Activated CD4-positive, alpha-beta T cell treated with anti-CD3 and anti-CD28 coated beads for 24 hours (primary cell): ENCODE measurements at places on chromosomes 7 and 10.

GRCh38 chr10:17607603-17608332, 9.4 kb downstream of the HACD1 start:
- no peak for DNase-seq

DNA sequence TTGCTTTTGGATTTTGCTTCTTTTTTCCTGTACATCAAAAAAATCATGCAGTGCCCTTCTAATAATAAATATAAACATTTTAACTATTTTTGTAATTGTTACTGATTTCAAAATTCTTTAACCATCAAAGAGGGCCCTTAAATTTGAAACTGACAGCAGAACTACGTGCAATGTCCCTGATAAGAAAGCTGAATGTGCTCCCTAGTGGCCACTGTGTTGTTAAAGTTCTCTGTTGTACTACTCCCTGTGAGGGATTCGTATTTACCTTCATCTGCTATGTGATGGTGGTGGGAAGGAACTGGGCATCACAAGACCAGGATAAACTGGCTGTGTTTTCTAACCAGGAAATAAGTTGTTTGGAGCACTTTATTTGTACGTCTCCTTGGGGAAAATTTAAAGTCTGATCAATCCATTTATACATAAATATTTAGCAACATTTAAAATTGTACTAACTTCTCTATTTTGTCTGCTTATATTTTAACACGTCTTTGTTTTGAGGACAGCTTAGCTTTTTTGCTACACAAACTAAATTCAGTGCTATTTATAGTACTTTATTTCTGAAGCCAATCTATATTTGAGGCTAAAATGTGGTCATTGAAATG, 322.4 kb downstream of the HGF start:
- DNase-seq: no peak

DNA sequence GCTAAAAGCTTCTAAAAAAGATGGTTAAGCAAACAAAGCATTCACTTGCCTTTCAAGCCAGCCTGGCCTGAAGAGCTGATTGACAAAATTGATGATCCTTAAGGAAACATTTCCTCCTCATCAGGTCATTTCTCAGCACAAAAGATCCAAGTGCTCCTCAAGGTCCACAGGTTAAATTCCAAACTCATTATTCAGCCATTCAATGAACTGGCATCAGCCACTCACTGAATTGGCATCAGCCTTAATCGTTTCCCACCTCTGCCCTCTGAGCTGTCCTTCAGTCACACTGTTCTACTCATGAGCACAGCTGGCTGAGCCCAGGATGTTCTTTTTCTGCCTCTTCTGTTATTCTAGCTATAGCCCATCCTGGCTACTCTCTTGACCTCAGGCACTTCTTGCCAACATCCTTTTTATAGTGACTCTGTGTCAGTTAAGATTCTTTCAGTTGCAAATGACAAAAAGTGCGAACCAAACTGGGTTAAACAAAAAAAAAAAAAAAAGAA, 147.5 kb downstream of the RAB11FIP2 start:
- DNase-seq: no peak

GRCh38 chr7:6691609-6692106, 15.1 kb downstream of the ZNF12 start:
- DNase-seq: no peak

GRCh38 chr7:128034825-128035224, 3.6 kb upstream of the LRRC4 start:
- DNase-seq: no peak

GRCh38 chr7:1085266-1085665, 2.6 kb upstream of the GPER1 start:
- no peak for DNase-seq

DNA sequence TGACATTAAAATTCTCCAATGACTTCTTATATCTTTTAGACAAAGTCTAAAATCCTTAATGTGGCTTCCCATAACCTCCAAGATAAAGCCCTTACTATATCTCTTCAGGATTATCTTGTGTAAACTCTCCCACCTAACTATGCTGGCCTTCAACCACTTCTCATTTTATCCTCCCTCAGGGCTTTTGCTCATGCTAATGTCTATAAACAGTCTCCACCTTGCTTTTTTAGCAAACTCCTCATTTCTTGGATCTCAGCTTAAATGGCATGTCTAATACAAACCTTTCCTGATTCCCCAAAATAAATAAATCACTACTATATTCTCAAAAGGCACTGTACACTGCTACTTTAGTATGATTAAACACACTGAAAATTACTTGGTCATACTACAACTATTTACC, 181.2 kb downstream of the LRRN3 start:
- no peak for DNase-seq

- no peak for DNase-seq
These were observed 169.9 kb upstream of the ASAH2 start for GRCh38 chr10:50421026-50421719.

DNA sequence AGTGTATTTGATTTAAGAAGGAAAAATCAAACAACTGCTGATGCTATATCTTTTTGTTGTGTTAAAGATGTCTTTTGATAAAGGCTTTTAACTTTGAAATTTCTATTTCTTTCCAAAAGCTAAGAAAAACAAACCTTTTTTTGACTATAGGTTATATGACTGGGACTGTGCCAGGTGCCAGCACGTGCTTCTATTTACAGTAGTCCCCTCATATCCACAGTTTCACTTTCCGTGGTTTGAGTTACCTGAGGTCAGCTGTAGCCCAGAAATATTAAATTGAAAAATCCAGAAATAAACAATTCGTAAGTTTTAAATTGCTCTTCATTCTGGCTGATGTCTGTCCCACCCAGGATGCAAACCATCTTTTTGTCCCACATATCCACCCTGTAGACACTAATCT, 104.3 kb downstream of the BBS9 start:
- no peak for DNase-seq

DNA sequence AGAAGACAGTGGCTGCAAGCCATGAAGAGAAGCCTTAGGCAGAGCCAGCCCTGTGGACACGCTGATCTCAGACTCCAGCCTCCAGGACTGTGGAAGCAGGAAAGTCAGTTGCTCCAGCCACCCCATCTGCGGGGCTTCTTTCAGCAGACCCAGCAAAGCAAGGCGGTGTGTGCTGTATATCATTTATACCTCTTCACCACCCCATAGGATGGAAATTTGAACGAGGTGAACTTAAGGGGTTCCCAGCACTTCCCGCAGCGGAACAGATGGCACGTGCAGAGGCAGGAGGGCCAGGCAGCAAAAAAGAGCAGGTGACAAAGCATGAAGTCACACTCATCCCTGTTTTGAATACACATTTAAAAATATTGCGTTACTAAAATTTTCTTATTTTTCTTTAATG, 159.4 kb downstream of the ADARB2 start:
- DNase-seq: no peak

GRCh38 chr10:14322526-14323188, 8.1 kb downstream of the FRMD4A start:
- DNase-seq: no peak

DNA sequence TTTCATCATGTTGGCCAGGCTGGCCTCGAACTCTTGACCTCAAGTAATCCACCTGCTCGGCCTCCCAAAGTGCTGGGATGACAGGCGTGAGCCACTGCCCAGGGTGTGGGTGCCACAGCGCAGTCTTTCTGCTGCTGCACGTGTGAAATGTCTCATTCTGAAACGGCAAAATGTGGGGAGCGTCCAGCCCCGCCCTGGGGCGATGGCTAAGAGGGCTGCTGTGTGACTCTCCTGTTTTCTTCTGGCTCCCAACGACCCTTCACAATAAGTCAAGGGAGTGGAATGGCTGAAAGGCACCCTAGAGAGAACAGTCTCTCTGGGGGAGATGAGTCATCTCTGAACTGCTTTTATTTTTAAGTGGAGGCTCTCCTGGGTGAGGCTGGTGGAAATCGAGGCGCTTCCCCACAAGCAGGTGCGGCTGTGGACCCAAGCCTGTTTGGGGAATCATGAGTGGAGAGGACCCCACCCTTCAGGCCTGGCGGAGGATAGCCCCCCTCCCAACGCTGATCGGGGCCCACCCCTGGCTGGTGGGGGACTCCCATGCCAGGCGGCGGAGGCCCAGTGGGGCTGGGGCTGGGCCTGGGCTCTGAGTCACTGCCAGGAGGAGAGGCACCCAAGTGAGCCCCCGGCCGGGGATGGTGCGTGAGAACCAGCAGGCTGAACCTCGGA, 18.0 kb downstream of the ADAP1 start:
- DNase-seq: no peak

- no peak for DNase-seq
These were observed 16.3 kb downstream of the ZNF804B start for GRCh38 chr7:88775838-88776237.

GRCh38 chr7:123711832-123712293, 36.9 kb downstream of the WASL start:
- DNase-seq: no peak

DNA sequence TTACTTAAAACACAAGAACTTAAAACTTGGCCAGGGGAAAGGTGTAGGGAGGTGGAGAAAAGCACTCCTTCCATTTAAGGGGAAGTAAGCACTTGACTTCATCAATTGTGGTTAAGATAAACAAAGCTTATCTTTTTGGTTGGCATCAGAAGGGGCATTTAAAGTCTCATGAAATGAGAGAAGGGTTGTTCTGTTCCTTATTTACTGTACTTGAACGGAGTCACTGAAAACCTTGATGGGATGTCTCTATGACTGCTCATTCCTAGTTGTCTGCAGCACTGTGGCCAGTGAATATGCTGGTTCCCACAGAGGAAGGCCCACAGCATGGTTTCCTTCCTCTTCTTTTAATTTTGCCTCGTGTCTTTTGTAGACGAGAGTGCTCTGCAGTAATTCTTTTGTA, 229.3 kb downstream of the AUTS2 start:
- no peak for DNase-seq

GRCh38 chr7:130831322-130831721, 97.3 kb upstream of the KLF14 start:
- no peak for DNase-seq

DNA sequence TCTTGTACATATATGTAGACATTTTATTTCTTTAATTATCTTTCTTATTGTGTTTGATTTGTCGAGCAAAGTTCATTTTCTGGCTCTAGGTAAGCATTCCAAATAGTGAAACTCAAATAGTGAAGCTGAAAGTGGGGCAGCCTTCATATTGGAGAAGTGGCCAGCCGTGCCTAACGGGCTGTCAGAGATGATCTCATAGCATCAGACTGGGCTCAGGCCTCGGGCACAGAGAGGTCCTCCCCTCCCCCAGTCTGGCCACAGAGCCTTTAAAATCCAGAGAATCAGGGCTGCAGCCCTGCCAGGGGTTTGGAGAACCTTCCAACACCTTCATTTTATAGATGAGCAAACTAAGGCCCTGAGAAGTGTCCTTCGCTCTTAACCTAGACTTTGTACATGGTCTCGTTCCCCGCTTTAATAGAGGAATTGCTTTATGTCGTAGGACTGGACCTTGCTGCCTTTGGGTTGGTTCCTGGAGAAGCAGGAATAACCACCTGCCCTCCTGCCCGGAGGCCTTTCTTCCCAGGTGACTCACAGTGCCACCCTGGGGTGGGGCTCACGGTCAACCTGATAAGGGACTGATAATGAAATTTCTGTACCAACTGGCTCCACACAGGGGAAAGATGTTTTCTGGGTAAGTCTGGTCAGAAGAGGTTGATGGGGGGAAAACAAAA, 7.3 kb downstream of the TSPAN15 start:
- no peak for DNase-seq
